ENCODE measurements at places on chromosomes 11 and 22. TPM values are rescaled to one million over a fixed set of nuclear protein-coding genes. Genes with fewer than 3 reads are reported as not detected.

The CELF1 gene
- 122 TPM for polyA plus RNA-seq

The RASD2 gene
- 2.2 TPM for polyA plus RNA-seq

The MB gene
- polyA plus RNA-seq = not detected

The LMNTD2 gene
- 0.75 TPM for polyA plus RNA-seq

The PAMR1 gene
- 5.0 TPM for polyA plus RNA-seq

The SLC22A25 gene
- 0.06 TPM for polyA plus RNA-seq

The FLRT1 gene
- polyA plus RNA-seq = 5.5 TPM

The RFPL2 gene
- 0.39 TPM for polyA plus RNA-seq

The THAP12 gene
- polyA plus RNA-seq = 78.3 TPM

The RNF215 gene
- 21.1 TPM for polyA plus RNA-seq

The SIRT3 gene
- 38.2 TPM for polyA plus RNA-seq

The PNPLA3 gene
- 1.8 TPM for polyA plus RNA-seq

The EIF3F gene
- 341 TPM for polyA plus RNA-seq

The LRRN4CL gene
- 0.92 TPM for polyA plus RNA-seq

The LRRC4C gene
- 12.5 TPM for polyA plus RNA-seq

The VPREB3 gene
- 0.84 TPM for polyA plus RNA-seq

The SAAL1 gene
- 29.3 TPM for polyA plus RNA-seq

The SERPING1 gene
- 440 TPM for polyA plus RNA-seq

The SCN3B gene
- polyA plus RNA-seq = 1.4 TPM

The RIBC2 gene
- 7.5 TPM for polyA plus RNA-seq

The MPPED1 gene
- 1.5 TPM for polyA plus RNA-seq

The NXPE1 gene
- not detected for polyA plus RNA-seq

The C11orf97 gene
- not detected for polyA plus RNA-seq

The MYEOV gene
- polyA plus RNA-seq = 7.7 TPM

The OR8H2 gene
- polyA plus RNA-seq = 0.09 TPM

The DDIAS gene
- polyA plus RNA-seq = 7.4 TPM

The SELENOM gene
- polyA plus RNA-seq = 29.0 TPM

The OR52I1 gene
- polyA plus RNA-seq = not detected

The CASP5 gene
- polyA plus RNA-seq = not detected

The VWCE gene
- 1.5 TPM for polyA plus RNA-seq
